ENCODE measurements at places on chromosomes 7 and 10. TPM values are rescaled to one million over a fixed set of nuclear protein-coding genes. Genes with fewer than 3 reads are reported as not detected.

Gene BBIP1
- polyA plus RNA-seq, result 175 TPM

Gene MARVELD1
- polyA plus RNA-seq, result 0.90 TPM

Gene USP6NL
- polyA plus RNA-seq, result 12.8 TPM

Gene EPHB4
- polyA plus RNA-seq, result not detected

Gene GTF2IRD1
- polyA plus RNA-seq, result 41.3 TPM

Gene HDAC9
- 10.6 TPM for polyA plus RNA-seq

Gene PTF1A
- not detected for polyA plus RNA-seq

Gene FEZF1
- not detected for polyA plus RNA-seq

Gene KCNIP2
- polyA plus RNA-seq, result 1.3 TPM

Gene RNF133
- polyA plus RNA-seq, result not detected

Gene HNRNPA2B1
- 298 TPM for polyA plus RNA-seq

Gene COL28A1
- not detected for polyA plus RNA-seq

Gene ASB10
- polyA plus RNA-seq, result not detected

Gene PNLIPRP2
- not detected for polyA plus RNA-seq

Gene SFXN4
- 34.2 TPM for polyA plus RNA-seq

Gene SLC26A5
- not detected for polyA plus RNA-seq

Gene VIM
- 4.2 TPM for polyA plus RNA-seq

Gene AGR2
- polyA plus RNA-seq, result not detected

Gene DGKI
- 24.4 TPM for polyA plus RNA-seq

Gene CD36
- polyA plus RNA-seq, result 0.32 TPM

Gene HYAL4
- polyA plus RNA-seq, result not detected

Gene NPC1L1
- not detected for polyA plus RNA-seq

Gene GRID2IP
- polyA plus RNA-seq, result 1.2 TPM

Gene SPACDR
- polyA plus RNA-seq, result 0.66 TPM

Gene ITGB1
- 23.2 TPM for polyA plus RNA-seq

Gene ELFN1
- 0.23 TPM for polyA plus RNA-seq

Gene PLXNA4
- polyA plus RNA-seq, result 4.0 TPM
